IPS DF 6.9 (cell line): ENCODE measurements at places on chromosomes 5 and 9.

DNA sequence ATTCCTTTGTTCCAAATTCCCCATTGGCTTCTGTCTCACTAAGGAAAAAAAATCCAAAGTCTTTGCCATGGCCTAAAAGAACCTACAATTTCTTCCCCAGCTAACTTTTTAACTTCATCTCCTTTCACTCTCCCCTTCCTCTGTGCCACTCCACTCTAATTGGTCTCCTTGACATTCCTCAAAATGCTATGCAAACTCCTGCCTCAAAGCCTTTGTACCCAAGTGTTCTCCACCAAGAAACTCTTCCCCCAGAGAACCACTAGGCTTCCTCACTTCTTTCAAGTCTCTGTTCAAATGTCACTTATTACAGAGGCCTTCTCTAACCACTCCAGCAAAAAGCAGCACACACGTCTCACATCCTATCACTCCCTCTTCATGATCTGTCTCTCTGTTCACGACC is 91.6 kb upstream of the NR4A3 start:
- DNase-seq: no peak

DNA sequence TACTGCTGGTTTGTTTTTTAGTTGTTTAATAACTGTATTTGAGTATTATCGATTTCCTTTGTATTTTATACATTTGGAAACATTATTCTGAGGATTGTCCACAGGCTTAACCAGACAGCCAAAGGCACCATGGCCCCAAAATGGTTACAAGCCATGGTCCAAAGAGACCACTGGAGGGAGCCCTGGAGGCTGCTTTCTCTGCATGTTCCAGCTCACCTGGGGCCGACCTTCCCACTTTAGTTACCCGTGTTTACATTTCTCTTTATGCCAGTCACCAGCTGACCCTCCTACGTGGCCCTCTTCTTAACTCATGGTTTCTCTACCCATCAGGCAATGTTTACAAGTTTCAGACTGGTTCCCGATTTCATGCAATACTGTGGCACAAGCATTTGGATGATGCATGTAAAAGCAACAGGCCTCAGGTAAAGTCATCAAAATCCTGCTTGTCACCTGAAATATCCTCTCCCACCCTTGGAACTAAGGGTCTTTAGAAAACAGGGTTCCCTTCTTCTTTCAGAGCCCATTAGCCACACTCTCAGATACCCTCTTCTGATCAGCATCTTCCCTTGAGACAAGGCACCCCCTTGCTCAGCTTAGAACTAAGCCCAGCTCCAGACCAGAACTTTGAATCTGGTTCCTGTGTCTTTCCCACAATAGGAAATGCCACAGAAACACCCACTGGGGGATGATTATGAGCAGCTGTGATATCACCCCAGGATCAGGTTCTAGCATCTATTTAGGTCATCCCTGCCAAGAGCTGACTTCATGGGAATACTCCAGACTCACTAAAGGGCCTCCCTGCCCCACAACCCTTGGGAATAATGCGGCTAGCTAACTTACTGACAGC is 49.9 kb upstream of the GARNL3 start:
- DNase-seq: no peak

DNA sequence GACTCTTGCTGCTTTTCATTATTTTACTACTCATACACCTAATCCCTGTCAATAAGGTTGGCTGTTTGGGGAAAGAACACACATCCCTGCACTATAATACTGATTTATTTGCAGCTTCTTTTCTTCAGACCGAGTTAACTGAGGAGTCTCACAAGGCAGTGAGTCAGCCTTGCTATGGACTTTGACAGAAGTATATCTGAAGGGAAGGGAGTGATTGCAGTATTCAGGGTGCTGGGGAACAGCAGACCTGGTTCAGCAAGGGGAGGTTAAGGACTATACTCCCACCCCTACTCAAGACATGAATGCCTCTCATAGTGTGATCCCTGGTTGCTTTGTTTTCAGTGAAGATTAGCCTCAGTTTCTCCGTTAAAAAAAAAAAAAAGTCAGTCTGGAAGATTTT is 99.8 kb downstream of the TLE4 start:
- DNase-seq: no peak

DNA sequence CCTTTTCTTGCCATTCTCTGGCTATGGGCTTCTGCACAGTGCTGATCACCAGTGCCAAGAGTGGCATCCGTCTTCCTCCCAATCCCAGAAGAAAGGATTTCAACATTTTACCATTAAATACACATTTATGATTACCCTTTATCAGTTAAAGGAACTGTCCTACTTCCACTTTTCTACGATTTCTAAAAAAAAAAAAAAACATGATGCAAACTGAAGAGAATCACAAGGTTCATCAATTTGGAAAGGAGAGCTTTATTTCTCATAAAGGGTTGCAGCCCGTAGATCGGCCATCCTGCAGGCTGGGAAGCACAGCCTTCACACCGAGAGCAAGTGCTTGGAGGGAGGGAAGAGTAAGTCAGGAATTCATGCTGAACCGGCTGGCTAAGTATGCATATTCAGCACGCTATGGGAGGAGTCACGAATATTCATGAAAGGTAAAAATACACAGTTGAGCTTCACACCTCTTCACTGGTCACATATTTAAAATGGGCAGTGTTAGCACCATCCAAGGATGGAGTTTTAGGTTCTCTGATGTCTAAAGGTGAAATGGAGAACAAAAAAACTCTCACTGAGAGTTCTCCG is 52.5 kb upstream of the SEMA4D start:
- no peak for DNase-seq

- no peak for DNase-seq
These were observed 300.0 kb downstream of the KIF4B start for GRCh38 chr5:155313518-155313917.

- DNase-seq: no peak
These were observed 61.0 kb downstream of the ARL15 start for GRCh38 chr5:54249210-54250028.

GRCh38 chr5:10601246-10602030 is 37.6 kb downstream of the ANKRD33B start:
- no peak for DNase-seq

- DNase-seq: no peak
These were observed 1.8 kb downstream of the LHX6 start for GRCh38 chr9:122226758-122227574.

DNA sequence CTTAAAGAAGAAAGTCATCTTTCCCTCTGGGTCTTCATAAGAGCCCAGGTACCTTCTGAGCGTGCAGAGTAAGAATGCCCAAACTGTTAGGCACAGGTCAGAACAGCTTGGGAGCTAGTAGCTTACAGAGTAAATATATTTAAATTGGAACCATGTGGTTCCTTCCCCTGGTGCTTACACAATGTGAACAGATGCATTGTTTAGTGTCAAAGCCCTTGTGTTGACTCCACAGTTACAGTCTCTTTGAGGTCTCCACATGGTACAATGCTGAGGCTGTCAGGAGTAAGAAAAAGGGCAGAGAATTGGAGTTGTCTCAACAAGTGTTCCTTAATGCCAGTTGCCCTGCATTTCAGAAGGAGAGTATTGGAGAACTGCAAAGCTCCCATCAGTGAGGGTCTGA is 188.5 kb downstream of the PAPPA start:
- DNase-seq: no peak

DNA sequence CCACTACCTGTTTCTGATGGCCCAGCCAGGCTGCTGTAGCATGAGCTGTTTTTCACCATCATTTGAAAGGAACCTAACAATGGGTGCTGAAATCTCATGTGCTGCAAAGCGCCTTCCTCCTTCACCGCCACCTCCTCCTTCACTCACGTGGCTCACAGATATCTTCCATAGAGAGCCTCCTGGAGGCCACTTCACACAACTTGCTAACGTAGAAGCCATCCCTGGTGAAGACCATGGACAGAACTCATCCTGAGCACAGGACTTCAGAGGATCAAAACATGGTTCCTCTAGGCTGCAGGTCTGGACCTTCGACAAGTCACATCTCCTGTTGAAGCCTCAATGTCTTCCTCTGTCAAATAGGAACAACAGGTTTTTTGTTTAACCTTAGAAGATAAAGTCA is 155.5 kb upstream of the RAD23B start:
- no peak for DNase-seq

GRCh38 chr5:40687321-40687720 is 7.6 kb downstream of the PTGER4 start:
- no peak for DNase-seq

- no peak for DNase-seq
These were observed 5.1 kb downstream of the MAP1B start for GRCh38 chr5:72112389-72112788.
